ENCODE measurements at places on chromosomes 2 and 18.

DNA sequence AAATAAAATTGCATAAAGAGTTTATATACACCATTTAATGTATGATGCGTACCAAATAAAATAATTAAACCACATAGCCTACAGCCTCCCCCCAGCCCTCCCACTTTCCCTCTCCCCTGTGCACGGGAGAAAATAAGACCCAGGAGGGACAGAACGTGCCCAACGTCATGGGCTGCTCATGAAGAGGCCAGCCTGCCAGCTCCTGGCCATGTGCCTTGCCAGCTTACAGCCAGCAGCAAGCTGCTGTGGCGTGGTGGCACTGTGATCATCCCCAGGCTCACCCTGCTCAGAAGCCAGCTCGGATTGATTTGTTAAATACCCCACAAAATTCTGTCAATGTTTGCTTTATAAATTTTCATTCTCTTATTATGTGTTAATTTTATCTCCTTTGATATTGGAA lies 7.6 kb downstream of the GPR148 start:
- DNase-seq = no peak

- no peak for DNase-seq
These were observed 59.7 kb upstream of the PDK1 start for GRCh38 chr2:172496160-172496608.

- DNase-seq = no peak
These were observed 1.2 kb upstream of the SLC1A4 start for GRCh38 chr2:64987956-64988419.

DNA sequence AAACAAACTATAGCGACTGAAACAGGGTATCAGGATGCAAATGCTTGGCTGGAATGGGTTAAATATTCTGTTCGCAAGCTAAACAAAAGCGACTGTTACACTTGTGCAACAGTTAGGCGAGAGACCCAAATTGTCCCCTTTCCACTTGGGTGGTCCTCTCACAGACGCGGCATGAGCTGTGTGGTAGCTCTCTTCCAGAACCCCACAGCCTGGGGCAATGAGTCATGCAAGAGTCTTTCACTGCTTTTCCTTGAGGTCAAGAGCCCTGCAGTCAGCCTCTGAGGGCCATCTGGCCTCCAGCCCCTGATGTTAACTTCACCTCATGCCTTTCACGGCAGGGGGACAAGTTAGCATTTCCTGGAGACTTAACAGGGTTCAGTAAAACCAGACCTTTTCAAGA lies 25.7 kb downstream of the SULT1C4 start:
- no peak for DNase-seq

- DNase-seq = no peak
These were observed 1162.8 kb upstream of the ACVR2A start for GRCh38 chr2:146681991-146682390.

GRCh38 chr2:120350801-120351320 lies 4.9 kb downstream of the INHBB start:
- no peak for DNase-seq

DNA sequence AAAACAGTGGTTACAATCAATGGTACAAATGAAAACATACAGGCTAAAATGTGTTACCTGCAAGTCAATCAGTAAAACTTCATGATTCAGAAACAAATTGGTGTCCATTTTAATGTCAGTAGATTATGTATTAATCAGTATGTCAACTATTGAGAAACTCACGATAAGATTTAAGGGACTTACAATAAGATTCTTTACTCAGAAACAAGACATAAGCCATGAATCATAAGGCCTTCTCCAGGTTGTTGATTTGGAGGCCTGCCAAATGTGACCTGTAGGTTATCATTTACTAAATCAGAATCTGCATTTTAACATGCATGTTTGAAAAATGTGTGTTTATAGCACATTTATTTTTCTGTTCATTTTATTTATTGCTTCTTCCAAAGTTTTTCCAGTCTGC lies 623.1 kb downstream of the CCDC85A start:
- no peak for DNase-seq

GRCh38 chr2:71710367-71711132 lies 257.2 kb downstream of the DYSF start:
- no peak for DNase-seq

GRCh38 chr2:237599465-237600110 lies 9.1 kb upstream of the RAB17 start:
- no peak for DNase-seq

DNA sequence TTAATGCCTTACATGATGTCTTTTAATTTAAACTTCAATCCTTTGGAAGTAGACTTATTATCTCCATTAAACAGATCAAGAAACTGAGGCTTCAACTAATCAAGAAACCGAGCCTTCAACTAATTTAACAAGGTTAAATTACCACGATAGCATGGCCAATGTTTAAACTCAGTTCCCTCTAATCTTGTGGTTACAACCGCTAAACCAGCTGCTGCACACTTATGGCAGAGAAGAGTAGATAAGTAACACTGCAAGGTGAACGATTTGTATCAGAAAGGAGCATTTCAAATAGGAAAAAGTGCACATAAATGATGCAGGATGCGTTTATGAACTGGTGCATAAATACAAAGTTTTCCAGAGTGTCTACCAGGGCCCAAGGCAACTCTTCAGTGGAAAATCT lies 144.6 kb upstream of the CAVIN2 start:
- DNase-seq = no peak

- DNase-seq = no peak
These were observed 179.4 kb downstream of the DOK6 start for GRCh38 chr18:69580107-69580506.

GRCh38 chr2:9736021-9736420 lies 105.2 kb upstream of the YWHAQ start:
- no peak for DNase-seq

- DNase-seq = no peak
These were observed 176.2 kb downstream of the RDH14 start for GRCh38 chr2:18384242-18384641.

GRCh38 chr18:62723666-62724281 lies 8.4 kb downstream of the PHLPP1 start:
- no peak for DNase-seq
